ENCODE measurements at places on chromosomes 13 and 19.

GRCh38 chr19:40716031-40716481, 630 bp downstream of the COQ8B start:
- peak; percentile 80 for DNase-seq

DNA sequence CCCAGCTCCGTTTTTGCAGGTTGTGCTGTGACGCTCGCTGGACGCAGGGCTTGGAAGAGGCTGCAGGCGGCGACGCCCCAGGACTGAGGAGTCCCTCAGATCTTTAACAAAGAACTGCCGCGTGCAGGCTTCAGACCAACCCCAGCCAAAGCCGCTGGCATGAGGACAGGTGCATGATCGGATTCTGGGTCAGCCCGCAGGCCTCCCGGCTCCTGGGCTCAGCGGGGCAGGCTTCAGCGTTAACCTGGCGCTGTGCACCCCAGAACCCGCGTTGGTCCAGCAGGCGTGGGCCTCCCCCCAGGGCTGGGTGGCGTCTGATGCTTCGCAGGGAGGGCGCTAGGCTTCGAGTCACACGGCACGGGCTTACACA, 920 bp upstream of the TIMM13 start:
- DNase-seq, result no peak

GRCh38 chr13:37526710-37527473, 71.7 kb downstream of the POSTN start:
- DNase-seq, result no peak

GRCh38 chr19:5851302-5851701, at the start of gene FUT3:
Gene FUT3 (minus strand): TSS chr19:5851449.
- no peak for DNase-seq

DNA sequence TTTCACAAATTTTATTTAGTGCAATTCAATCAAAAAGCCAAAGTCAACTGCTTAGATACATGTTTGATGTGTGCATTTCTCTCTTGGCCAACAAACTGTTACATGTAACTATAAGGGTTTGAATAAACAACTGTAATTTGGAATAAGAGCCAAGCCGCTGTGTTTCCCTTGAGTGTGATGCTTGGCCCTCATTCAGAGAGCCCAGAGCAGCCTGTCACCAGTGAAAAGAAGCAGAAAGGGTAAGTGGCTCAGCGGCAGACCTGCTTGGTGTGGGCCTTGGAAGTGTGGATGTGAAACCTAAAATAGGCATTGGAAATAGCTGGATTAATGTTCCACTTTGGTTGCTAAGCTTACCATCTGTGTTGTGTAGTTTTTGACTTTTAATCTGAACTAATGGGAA, 924.6 kb downstream of the OLFM4 start:
- no peak for DNase-seq

GRCh38 chr19:30208436-30209060, 163.6 kb upstream of the ZNF536 start:
- DNase-seq, result no peak

GRCh38 chr13:56066321-56066720, 1074.4 kb upstream of the PRR20A start:
- DNase-seq, result no peak

- no peak for DNase-seq
Observed at GRCh38 chr13:85675151-85675907, 123.9 kb downstream of the SLITRK6 start.

DNA sequence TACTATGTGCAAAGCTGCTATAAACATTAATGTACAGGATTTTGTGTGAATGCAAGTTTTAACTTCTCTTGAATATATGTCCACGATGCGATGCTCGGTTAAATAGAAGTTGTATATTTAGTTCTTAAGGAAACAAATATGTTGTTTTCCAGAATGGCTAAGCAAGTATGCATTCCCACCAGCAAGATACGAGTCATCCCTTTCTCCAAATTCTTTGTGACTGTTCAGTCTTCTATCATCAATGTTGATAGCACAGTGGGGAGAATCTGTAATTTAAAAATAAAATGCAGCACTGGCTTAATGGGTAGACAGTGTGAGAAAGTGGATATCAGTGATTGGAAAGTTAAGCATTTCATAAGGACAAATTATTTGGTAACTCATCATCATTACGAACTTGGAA, 1340.8 kb downstream of the PCDH9 start:
- DNase-seq, result no peak

- peak; percentile 46 for DNase-seq
Observed at GRCh38 chr19:39497996-39498797, 550 bp upstream of the DLL3 start.

- DNase-seq, result no peak
Observed at GRCh38 chr13:75161804-75162203, 320.2 kb downstream of the TBC1D4 start.

GRCh38 chr19:48716562-48717291, 2.8 kb downstream of the MAMSTR start:
- no peak for DNase-seq

GRCh38 chr19:53991224-53992113, at the start of gene CACNG6:
Gene CACNG6 (plus strand): TSS chr19:53991637. CDS start chr19:53992878, 1,241 bp downstream.
- DNase-seq, result no peak

- DNase-seq, result no peak
Observed at GRCh38 chr19:8463365-8463764, 18.6 kb downstream of the HNRNPM start.

DNA sequence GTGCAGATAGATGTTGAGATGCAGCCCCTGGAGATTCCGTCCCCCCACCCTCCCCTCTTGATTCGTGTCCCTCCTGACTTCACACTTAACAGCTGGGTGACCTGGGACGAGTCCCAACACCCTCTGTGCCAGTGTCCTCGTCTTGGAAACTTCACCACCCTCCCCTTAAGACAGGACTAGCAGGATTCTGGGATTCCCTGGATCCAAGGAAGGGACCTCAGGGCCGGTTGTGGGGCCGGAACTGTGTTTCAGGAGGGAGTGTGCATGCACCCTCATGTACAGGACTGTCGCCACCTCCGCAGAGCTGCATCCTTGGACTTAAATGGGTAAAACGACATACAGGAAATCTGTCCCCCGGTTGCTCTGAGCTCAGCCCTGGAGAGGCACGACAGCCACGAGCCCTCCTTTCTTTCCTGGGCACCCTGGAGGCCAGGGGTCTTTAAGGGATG, 990 bp downstream of the MYO9B start:
- no peak for DNase-seq

GRCh38 chr19:7494416-7495098, 5.7 kb upstream of the PEX11G start:
- DNase-seq, result no peak

DNA sequence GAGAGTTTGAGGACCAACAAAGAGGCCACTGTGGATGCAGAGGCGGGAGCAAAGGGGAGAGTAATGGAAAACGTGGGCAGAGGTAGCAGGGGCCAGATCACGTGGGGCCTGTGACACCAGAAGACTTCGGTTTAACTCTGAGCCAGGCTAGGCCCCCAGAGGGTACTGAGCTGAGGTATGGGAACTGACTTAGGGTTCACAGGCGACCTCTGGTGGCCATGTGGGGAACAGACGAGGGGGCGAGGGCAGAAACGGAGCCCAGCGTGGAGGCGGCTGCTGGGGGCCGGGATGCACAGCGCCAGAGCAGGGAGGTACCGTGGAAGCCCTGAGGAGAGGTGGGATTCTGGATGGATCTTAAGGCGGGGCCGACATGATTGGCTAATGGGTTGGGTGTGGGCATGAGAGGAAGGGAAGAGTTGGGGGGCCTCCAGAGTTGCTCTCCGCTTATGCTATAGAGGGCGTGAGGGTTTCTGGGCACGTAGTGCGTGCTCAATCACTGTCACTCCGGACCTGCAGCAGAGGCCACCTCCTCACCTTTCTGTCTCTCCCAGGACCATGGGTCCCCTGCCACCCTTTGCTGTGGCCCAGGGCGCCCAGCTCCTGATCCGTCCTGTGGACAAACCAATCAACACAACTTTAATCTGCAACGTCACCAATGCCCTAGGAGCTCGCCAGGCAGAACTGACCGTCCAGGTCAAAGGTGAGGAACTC, 13.7 kb downstream of the PVR start:
- DNase-seq, result peak; percentile 41

DNA sequence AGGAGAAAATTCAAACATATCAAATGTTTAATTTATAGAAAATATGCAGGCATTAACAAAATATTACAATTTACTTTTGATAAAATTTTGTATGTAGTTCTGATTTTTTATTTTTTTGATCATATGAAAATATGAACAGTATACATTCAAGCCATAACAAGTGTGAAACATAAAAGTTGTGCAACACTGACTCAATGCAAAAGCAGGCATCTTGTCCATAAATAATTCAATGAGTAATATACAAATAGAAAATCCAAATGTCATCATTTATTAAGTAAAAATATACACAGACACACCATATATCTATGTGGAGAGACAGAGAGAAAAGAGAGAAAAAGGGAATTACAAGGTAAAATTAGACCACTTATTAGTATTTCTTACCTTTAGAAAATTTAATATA, 1183.9 kb downstream of the SLITRK1 start:
- DNase-seq, result no peak

- DNase-seq, result no peak
Observed at GRCh38 chr19:8185343-8186068, 23.7 kb upstream of the CERS4 start.

DNA sequence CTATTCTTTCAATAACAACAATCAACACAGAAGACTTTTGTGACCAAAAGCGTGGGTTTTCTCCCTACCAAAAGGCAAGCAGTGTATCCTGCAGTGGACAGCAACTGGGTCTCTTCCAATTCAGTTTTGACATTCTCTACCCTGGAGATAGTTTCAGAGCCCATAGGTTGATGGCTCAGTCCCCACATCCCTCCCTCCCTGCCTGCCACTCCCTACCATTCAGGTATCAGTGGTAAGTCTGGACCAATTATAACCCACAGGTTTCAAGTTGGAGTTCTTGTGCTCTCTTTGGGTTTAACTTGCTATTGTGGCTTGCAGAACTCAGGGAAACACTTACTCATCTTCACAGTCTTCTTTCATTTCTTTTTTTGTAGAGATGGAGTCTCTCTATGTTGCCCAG, 60.2 kb downstream of the ZNF823 start:
- no peak for DNase-seq

GRCh38 chr19:35247526-35248309, 1.1 kb upstream of the LSR start:
- DNase-seq, result peak; percentile 56

- DNase-seq, result no peak
Observed at GRCh38 chr13:50376895-50377575, 361.8 kb downstream of the KCNRG start.

- DNase-seq, result peak; percentile 75
Observed at GRCh38 chr19:18519962-18520847, 1.7 kb downstream of the ELL start.

DNA sequence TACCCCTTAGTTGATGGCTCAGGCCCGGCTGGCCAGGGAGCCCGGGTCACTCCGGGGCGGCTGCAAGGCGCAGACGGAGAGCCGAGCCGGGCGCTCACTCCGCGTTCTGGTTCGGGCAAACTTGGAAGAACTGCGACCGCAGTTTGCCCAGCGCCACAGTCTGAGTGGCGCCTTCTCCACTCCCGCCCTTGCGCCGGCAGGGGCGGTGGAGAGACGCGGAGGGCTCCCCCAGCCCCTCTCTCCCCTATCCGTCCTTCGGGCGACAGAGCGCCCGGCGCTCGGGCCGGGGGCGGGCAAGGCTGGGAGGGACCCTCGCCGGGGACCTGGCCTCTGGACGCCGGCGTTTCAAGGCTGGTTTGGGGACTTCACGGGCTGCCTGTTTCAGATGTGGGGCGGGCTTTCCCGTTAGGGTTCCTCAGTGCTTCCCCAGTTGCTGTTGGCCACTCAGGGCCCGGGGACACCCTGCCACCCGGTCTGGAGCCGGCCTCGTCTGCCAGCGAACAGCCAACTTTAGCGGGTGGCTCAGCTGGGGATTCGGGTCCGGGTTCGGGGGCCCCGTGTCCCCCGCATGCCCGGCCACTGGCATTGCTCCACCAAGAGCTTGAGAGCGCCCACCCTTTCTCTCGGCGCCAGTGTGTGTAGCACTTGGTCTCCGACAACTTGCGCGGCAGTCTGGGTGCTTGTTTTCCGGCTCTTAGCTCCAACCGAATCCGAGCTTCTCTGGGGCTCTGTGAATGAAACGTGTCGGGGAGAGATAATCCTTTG, 1.5 kb downstream of the GPC6 start:
- DNase-seq, result peak; percentile 76

DNA sequence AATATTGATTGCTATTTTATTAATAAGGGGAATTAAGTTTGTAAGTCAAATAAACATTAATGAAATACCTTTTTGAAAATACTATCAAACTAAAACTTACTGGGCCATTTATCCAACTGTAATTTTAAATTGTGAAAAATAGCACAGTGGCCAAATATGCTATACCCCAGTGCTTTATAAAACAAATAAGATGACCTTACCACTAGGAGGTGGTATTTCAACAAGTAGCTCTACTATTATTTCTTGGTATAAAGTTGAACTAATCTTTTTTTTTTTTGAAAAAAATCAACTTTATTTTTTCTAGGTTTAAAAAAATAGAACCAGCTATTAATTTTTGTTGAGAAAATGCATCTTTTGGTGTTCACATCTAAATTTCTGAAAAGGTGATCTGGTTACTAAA, 14.7 kb downstream of the LACC1 start:
- peak; percentile 27 for DNase-seq

GRCh38 chr19:38004521-38005223, 97.7 kb downstream of the SIPA1L3 start:
- DNase-seq, result peak; percentile 93

- no peak for DNase-seq
Observed at GRCh38 chr13:43816401-43816889, 29.7 kb upstream of the ENOX1 start.

GRCh38 chr19:48061401-48062344, 17.8 kb upstream of the CABP5 start:
- DNase-seq, result no peak

GRCh38 chr19:33301144-33301899, 1.0 kb downstream of the CEBPA start:
- DNase-seq, result no peak

DNA sequence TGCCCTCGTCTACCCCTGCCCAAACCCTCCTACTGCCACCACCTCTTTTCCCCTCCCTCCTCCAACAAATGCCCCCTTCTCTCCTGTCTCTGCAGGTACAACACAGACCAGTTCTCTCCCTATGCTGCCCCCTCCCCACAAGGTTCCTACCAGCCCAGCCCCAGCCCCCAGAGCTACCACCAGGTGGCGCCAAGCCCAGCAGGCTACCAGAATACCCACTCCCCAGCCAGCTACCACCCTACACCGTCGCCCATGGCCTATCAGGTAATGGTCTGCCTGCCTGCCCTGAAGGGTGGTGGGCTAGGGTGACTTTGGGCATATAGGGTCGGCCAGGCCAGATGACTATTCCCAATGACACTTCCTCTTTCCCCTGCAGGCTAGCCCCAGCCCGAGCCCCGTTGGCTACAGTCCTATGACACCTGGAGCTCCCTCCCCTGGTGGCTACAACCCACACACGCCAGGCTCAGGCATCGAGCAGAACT, 6.5 kb upstream of the TIMM50 start:
- DNase-seq, result peak; percentile 37

Measured in ACHN (cell line).